ENCODE measurements at places on chromosomes 7 and 10.

- no peak for DNase-seq
Observed at GRCh38 chr10:34808801-34809745, 6.0 kb downstream of the PARD3 start.

- DNase-seq: no peak
Observed at GRCh38 chr7:35246819-35247218, 7.1 kb downstream of the TBX20 start.

- DNase-seq: no peak
Observed at GRCh38 chr10:16968416-16969041, 151.3 kb upstream of the RSU1 start.

GRCh38 chr10:119761106-119761505 is 35.3 kb downstream of the INPP5F start:
- no peak for DNase-seq

DNA sequence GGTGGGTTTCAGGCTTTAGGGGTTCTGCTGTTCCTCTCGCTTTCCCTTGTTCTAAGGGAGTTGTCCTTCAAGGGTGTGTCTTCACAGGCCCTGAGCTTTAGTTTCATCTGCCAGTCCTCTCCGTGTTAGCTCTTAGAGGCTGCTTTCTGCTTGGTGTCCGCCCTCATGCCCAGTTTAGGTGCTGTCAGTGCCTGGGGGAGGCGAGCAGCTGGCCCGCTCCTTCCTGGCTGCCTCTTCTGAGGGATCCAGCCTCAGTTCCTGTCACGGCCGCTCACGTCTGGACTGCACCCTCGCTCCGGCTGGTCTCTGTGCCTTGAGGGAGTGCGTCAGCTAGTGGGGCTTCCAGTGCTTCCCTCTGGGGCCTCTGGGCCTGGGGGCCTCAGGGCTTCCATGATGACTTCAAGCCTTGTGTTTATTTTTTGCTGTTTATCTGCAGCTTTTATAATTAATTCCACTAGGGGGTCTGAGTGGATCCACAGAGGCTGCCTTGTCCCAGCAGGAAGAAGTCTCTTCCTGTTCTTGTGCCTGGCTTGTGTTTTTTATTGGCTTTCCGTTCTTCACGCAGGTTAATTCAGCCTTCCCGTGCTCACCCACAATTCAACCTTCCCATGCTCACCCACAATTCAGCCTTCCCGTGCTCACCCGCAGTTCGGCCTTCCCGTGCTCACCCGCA is 33.0 kb downstream of the WDR37 start:
- no peak for DNase-seq

DNA sequence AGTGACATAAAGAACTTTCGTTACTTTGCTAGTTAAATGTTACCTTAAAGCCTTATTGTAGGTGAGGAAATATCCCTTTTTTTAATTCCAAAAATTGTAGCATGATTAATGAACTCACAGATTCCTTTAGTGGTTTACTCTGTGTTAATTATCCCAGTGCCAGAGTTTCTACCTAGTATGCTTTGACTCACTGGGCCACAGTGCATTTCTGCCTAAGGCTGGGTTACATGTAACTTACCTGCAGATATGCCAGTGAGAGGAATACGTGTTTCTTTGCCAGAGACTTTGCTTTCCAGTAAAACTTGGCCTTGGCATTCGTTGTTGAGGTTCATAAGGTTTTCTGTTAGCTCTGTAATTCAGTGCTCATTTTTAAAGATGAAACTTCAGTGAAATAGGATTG is 380.8 kb upstream of the LRGUK start:
- DNase-seq: no peak
